ENCODE measurements at places on chromosomes 2 and 18.
A peak's percentile ranks its signal among the peaks of the same experiment; 100 is the strongest.

DNA sequence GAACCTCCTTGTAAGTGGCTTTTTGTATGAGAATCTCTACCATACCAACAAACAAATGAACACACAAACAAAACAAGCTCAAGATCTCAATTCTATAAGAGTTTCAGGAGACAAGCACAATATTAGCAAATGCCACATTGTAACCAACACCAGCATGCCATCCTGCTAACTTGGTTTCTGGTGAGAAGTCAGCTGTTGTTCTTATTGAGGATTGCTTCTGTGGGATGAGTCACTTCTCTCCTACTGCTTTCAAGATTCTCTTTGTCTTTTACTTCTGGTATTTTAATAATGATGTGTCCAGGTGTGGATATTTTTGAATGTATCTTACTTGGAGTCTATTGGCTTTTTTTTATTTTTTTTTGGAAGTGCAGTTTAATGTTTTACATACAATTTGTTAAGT, 131.7 kb downstream of the BCL2L11 start:
- no peak for DNase-seq

DNA sequence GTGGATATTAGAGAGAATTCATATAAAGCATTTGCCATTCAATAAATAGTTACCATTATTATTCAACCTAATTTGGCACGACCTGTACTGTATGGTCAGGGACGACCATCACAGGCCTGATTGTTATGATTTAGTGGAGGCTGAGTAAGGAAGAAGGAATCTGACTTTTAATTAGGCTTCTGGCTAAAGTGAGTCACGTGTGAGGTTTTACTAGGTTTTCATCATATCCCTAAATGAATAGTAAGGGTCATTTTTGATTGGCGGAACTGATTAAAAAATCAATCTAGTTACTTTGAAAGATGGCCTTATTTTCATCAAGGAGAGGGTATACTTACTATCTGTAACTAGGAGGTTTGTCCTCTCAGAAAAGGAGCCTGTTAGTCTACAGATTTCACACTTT, 143.4 kb downstream of the ADCYAP1 start:
- no peak for DNase-seq

DNA sequence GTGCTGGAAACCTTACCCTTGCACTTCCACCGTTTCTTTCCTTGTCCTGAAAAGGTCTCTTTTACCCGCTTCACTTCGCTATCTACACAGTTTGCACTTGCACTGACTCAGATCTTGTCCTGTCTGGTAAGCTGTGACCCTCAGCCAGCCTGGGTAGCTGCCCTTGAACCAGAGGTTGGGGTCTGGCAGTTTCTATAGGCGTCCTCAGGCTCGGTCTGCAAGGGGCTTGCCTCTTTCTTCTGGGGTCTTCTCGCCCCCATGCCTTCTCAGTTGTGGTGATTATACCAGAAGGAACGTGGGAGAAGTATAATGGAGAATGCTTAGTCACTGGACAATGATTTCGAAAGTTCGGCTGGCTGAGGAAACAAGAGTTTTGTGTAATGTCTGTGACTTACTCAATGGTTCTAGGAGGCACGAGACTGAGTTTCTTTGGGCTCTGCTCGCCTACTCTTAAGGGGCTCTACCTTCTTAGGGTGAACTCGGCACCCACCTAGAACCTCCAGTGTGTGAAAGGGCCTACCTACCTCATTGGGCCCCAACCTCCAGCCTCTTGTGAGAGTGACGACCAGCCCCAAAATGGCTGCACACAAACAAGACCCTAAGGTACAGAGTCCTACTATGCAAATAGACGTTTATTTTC, 6.9 kb upstream of the STAT1 start:
- peak; percentile 78 for DNase-seq

DNA sequence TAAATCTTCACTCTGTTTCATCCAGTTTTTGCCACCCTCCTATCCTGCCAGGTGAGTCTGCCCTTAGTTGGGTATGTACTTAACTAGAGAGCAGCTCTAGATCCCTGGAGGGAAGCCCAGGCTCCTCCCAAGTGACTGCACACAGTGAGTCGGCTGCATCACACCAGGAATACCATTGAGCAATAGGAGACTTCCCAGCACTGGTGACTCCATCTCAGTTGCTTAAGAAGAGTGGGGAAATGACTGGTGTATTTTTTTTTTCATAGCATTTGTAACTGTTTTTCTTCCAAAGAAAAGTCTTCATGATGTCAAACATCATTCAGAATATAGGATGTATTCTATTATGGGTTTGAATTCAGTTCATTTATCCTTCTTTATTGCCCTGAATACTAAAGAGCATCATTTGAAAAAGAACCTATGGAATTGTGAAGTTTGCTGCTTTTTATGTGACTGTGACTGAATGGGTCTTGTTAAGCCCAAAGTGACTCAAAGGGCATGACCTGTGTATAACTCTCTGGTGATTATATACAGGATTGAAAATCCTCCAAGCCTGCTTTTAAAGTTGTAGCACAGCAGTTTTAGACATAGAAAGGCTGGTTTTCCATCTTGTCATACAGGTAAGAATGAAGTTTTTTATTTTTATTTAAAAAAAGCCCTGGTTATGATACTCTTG, 84.3 kb downstream of the MAP3K20 start:
- peak; percentile 92 for DNase-seq

DNA sequence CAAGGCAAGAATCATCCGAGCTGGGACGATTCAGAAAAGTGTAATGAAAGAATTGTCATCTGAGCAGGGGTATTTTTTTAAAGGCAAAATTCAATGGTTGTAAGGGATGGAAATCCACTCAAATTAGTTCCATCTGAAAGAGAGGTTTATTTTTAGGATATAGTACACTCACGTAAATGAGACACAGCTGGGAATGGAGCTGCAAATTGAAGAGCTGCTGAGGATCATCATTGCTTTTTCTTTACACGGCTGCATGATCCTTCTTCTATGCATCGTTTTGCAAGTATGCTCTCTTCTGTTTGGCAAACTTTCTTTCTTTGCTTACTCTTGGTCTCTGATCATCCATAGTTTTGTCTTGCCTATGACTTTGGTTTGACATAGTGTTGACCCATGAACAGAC, 27.4 kb upstream of the CUL3 start:
- DNase-seq, result peak; percentile 16

DNA sequence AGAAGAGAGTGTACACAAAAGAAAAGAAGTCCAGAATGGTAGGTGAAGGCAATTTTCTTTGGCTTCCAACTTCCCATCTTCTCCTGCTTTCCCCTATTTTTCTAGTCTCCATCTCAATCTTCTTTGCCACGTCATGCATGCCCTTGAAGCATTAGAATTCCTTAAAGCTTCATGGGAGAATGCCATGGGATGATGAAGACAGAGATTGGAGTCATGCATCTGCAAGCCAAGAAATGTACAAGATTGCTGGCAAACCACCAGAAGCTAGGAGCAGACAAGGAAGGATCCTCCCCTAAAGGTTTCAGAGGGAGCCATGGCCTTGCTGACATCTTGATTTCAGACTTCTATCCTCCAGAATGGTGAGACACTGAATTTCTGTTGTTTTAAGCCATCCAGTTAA, 305.9 kb downstream of the HRH4 start:
- DNase-seq, result peak; percentile 67

DNA sequence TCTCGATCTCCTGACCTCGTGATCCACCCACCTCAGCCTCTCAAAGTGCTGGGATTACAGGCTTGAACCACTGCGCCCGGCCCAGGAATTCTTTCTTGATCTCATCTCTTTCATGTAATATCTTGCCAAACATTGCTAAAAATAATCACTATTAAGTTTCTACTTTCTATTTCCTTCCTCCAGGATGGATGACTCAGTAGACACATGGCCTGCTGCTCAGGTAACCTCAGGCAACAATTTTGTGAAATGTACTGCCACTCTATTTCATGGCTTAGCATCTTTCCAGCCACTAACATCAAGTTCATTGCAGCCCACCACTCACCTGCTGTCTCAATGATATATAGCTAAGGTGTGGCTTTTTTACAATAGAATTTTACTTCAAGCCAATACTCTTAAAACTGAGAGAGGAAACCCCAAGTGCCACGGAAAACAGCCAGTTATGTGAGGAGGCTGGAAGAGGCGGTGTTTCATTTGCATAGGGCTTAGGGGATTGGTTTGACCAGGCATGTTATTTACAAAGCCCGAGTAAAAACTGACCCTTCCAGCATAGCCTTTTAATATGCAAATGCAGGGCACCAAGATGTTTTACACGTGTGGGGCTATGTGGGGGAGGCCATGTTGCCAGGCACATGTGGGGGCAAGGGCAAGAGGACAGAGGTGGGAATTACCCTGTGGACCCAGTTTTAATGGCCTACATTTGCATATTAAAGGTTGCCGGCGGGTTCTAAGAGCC, 11.3 kb upstream of the SUMO1 start:
- no peak for DNase-seq

DNA sequence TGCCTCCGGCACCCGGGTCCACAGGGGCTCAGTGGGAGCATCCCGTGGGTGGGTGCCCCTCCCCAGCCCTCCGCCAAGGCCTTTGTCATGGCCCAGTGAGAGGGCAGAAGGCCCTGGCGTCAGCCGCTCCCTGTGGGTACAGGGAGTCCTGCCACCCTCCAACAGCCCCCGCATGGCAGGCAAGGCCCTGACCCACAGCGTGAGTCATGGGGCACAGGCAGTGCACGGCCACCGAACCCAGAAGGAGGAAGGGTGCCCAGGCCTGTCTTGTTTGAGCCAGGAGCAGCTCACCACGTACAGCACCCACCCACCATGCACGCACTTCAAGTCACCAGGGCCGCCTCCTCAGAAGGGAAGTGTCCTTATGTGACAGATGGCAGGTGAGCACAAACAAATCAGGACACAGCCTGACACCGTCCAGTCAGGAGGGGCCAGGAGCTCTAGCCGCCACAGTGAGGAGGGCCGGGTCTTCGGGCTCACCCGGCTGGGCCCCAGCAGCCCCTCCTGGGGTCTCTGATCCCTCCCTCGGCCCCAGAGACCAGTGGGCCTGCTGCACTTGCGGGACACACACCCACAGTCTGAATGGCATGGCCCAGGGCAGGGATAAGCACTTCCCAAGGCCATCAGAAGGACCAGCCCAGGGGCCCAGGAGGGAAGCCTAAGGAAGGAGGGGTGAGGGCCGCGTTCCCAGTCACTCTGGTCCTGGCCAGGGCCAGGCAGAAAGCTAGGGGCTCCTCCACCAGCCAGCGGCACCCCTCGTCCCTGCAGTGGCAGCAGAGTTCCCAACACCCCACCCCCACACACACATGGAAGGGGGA, 25.8 kb downstream of the BIN1 start:
- no peak for DNase-seq

- DNase-seq, result no peak
Observed at GRCh38 chr2:70202236-70202806, 11.5 kb upstream of the C2orf42 start.

DNA sequence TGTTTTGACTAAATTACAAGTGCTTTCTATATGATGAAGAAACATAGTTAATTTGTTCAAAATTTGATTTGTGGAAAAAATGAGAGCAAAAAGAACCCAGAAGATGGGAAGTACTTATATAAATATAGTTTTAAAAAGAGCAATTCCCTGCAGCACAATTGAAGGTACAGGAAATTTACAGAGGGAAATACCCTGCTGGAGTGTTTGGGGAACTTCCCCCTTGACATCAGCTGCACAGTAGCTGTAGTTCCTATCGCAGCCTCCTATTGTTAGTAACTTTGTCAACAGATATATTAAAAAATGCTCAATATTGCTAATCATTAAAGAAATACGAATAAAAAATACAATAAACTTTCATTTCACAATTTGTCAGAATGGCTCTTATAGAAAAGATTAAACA, 1118.8 kb upstream of the ZEB2 start:
- no peak for DNase-seq

- DNase-seq, result no peak
Observed at GRCh38 chr18:46942646-46943045, 25.2 kb downstream of the KATNAL2 start.

GRCh38 chr2:5392658-5393057, 299.5 kb upstream of the SOX11 start:
- no peak for DNase-seq

DNA sequence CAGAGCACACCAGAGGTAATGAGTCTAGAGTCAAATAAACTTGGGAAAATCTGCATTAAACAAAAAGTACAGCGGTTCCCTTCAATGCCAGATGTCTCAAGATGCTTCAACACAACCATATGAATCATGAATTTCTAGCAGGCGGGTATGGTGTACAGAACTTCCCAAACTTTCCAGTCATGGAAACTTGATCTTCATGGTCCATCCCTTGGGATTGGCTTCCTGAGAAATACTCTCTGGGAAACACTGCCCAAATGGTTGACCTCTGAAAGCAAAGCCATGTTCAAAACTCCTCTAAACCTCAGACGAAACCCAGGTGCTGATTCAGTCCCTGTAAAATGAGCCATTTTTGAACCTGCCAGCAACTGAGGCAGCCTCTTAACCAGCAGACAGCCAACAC, 16.4 kb upstream of the TMEM247 start:
- no peak for DNase-seq

GRCh38 chr2:3102081-3102921, 275.3 kb downstream of the EIPR1 start:
- no peak for DNase-seq

- peak; percentile 53 for DNase-seq
Observed at GRCh38 chr2:175606010-175606841, 395.8 kb downstream of the LNPK start.

DNA sequence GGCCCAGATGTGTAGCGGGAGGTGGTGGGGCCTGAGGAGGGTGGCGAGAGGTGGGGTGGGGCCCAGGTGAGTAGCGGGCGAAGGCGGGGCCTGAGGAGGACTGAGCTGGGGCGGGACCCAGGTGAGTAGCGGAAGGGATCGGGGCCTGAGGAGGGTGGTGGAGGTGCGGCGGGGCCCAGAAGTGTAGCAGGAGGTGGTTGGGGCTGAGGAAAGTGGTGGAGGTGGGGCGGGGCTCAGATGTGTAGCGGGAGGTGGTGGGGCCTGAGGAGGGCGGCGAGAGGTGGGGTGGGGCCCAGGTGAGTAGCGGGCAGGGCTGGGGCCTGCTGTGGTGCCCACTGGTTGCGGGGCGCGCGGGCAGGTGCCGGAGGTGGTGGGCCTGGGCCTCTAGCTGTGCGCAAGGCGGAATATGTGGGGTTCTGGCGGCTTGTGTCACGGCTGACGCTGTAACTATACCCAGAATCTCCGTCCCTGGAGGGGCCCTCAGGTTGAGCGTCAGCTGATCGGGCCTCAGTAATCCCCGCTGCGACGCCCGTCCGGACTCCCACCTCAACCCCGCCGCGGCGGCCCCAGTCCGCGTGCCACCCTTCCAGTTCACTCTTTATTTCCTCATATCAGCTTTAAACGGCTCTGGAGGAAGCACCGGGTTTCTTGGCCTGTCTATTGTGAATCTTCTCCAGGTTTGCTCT, 866 bp upstream of the SF3B6 start:
- peak; percentile 6 for DNase-seq

DNA sequence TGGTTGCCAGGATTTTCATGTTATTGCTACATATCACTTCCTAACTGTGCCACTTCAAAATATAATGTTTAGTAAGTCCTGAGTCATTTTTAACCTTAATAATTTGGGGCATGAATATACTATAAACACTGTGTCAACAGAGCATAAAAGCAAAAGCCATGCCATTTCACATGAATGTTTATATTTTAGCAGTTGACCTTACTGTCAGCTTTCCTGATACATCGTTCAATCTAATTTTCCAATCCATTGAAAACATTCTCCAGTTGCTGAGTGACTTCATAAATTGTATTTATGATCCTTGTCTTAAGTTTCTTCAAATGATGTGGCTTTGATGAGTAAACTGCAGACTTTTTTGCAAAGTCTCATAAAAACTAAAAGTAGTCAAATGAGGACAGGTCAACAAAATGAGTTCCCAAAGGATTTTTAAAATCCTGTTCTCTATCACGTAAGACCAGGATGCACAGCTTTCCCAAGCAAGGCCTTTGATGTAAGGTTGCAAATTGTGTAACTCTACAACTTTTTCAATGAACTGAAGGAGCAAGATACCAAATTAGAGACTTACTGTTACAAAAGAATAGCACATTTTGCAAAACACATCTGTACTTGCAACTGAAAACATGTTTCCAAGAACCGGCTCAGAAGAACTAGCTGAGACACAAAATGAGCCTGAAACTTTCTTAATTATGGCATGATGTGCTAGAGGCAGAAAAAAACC, 117.7 kb downstream of the SATB2 start:
- no peak for DNase-seq

All from AG08395 (cell line).